ENCODE measurements at places on chromosomes 11 and 22. TPM values are rescaled to one million over a fixed set of nuclear protein-coding genes. Genes with fewer than 3 reads are reported as not detected.

The VPREB1 gene
- total RNA-seq = not detected

The SRPRA gene
- 104 TPM for total RNA-seq

The GLYAT gene
- not detected for total RNA-seq

The SUSD2 gene
- 0.62 TPM for total RNA-seq

The SOX6 gene
- 26.9 TPM for total RNA-seq

The KCNE3 gene
- 1.9 TPM for total RNA-seq

The PDGFB gene
- total RNA-seq = not detected

The MB gene
- not detected for total RNA-seq

The MOGAT2 gene
- not detected for total RNA-seq

The BLID gene
- total RNA-seq = 1.1 TPM

The CHRM1 gene
- total RNA-seq = 0.36 TPM

The TRIM64C gene
- total RNA-seq = not detected

The TSPAN32 gene
- not detected for total RNA-seq

The FAM227A gene
- 1.7 TPM for total RNA-seq

The CTSW gene
- not detected for total RNA-seq
